Hypothalamus (tissue), 51 donors: ENCODE measurements at places on chromosomes 1 and 21.
A peak's percentile ranks its signal among the peaks of the same experiment; 100 is the strongest.

DNA sequence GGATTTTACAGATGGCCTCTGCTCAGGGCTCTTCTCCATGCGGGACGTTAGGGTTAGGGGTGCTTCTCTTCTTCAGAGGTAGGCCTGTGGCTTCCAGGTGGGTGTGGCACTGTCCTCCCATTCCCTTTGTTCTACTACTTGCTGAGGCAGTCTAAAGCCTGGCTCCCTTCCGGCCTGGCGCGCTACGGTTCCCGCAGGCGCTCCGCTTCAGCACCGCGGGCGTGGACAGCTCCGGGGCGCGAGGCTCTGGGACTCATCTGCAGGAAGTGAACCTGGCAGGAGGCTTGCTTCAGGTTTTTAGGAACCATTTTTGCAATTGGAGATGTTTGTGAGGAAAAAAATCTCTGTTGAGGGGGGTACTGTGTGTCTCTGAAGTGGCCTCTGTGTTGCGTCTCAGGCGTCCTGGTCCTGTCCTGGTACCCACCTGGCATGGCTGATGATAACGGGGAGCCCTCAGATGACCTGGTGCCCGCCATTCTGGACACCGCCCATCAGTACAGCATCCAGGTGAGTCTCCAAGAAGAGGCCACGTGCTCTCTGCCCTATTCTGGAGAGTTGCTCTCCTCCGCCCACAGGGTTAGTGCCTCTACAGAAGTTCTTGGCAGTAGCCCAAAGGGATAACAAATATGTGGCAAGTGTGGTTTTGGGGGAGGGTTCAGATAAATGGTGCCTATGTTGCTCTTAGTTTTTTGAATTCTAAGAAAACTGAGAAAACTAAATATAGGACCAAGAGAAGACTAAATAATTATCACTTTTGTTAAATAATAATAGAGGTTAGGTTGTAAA, 1.9 kb downstream of the MANEAL start:
- DNase-seq, result no peak

GRCh38 chr1:83800066-83800465, 198.9 kb downstream of the TTLL7 start:
- no peak for DNase-seq

- no peak for DNase-seq
Measured at GRCh38 chr1:33460947-33461629, 11.4 kb upstream of the ZSCAN20 start.

DNA sequence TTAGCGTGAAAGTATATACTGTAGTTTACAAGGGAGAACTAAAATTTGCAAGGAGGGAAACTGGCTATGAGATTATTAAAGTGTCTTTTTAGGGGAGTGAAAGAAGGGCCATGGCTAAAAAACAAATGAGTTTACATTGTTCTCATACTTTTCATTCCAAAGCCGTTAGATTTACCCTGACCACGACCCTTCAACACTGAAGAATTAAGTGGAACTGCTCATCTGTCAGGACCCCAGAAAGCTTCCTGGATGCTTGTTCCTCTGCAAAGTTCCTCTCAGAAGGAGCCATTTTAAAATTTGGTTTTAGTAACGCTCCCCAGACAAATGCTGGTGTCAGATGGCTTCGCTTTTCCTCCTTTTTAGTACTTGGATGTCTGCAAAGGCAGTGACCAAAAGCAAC, 82.7 kb upstream of the ZBTB18 start:
- no peak for DNase-seq

GRCh38 chr1:23367451-23367790, 2.2 kb downstream of the ZNF436 start:
- DNase-seq, result no peak

DNA sequence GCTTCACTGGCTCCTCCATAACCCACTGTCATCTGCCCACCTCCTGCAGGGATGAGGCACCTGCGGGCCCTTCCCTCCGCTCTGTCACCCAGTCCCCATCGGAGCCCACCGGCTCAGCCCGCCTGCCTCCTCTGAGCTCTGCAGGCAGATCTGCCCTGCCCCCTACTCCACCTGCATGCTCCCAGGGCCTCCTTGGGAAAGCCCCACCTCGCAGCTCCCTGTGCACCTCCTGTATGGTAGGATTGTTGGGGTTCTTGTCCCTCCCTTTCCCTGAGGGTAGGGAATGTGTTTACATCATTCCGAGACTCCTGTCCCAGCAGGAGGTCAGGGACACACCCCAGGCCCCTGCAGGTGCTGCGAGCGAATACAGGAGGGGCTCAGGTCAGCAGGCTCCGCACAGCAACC, 50.5 kb downstream of the SIK1 start:
- DNase-seq, result no peak

- DNase-seq, result no peak
Measured at GRCh38 chr21:45859041-45859761, 122.4 kb upstream of the COL6A1 start.

DNA sequence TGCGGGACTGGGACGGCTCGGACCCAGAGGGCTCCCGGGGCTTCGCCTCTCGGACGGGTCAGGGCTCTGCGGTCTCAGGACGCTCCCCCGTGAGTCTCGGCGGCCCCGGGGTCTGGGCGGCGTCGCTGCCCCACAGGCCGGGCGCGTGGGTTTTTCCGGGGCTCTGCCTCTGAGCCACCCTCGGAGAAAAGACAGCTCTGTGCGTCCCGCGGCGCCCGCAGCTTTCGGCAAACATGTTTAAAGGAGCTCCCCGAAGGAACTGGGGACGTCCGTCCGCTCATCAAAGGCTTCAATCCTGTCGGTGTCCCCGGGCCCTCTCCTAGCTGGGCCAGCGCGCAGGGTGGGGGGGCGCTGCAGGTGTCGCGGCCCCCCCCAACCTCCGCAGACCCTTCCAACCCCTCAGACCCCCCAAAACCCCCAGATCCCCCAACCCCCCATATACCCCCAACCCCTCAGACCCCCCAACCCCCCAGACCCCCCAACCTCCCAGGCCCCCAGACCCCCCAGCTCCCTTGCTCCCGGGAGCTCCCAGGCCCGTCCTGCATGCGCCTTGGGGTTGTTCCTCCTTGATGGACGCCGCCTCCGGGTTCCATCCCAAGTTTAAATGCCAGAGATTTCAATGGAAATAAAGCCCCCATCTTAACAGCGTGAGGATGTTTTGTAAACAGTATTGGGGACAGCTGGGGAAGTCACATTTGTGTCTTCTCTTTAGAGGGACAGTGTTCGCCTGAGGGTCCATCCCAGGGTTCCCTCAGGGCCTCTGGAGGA, 996 bp upstream of the C1orf159 start:
- DNase-seq, result no peak

- DNase-seq, result no peak
Measured at GRCh38 chr1:44505210-44505993, 100.3 kb downstream of the RNF220 start.

GRCh38 chr1:110565565-110565964, 40.6 kb downstream of the KCNA2 start:
- DNase-seq, result peak; percentile 63
